ENCODE measurements at places on chromosomes 5 and 9. TPM values are rescaled to one million over a fixed set of nuclear protein-coding genes. Genes with fewer than 3 reads are reported as not detected.

Gene INVS
- total RNA-seq: 11.5 TPM

DNA sequence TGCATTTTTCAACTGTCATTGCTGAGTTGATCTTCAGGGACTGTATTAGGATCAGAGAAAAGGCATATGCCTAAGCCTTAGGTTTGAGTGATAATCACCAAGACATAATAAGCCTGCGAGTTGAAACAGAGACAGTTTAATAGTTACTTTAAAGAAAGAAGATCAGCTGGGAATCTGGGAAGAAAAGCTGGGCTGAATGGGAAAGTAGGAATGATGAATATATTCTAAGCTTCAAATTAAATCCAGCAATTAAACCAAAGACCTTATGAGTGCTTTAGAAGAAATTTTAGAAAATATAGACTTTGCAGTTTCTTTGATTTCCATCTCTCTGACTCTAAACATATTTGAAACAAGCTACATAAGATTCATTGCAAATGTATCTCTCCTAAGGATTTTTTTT, 222.3 kb downstream of the ENC1 start:
- no peak for DNase-seq

DNA sequence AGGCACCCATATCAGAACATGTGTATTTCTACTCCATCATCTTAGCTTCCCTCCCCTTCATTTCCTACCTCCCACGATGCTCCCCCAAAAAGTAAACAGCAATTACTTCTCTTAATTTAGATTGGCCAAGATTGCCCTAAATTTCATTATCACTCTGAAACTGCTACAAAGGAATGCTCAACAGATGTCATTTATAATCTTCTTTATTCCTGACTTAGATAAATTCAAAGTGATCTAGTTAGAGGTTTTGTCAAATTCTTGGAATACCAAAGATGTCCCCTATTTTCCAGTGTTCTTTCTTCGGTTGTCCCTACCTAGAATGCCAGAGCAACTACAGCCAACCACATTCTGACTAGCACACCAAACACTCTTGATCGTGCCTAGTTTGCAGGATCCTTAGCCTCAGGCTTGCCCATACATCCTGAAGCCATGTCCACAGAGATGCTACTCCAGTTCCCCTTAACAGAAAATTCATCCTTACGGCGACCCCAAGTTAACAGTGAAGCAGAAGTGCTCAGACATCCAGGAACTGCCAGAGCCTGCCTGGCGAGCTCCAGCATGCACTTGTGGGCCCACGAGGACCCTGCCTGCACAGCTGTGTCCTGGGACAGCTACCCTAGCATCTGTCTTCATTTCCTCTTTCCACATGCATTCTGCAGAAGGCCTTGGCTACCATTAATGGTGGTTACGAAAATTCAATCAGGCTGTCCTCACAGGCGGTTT, 31.6 kb downstream of the DAP start:
- no peak for DNase-seq

GRCh38 chr9:111783857-111784256, 10.9 kb downstream of the SHOC1 start:
- DNase-seq: no peak

DNA sequence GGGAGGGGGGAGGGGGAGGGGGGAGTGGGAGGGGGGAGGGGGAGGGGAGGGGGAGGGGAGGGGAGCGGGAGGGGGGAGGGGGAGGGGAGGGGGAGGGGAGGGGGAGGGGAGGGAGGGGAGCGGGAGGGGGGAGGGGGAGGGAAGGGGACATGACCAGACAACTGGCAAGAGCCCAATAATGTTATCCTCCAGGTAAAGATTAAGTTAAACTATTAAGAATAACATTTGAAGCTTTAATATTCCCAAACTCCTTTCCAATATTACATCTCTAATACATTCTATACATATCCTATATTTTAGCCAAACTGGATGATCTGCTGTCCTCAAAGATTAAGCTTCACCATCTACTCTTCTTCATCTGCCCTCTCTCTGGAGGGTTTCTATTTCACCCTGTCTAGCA, 25.8 kb downstream of the C5 start:
- DNase-seq: no peak

DNA sequence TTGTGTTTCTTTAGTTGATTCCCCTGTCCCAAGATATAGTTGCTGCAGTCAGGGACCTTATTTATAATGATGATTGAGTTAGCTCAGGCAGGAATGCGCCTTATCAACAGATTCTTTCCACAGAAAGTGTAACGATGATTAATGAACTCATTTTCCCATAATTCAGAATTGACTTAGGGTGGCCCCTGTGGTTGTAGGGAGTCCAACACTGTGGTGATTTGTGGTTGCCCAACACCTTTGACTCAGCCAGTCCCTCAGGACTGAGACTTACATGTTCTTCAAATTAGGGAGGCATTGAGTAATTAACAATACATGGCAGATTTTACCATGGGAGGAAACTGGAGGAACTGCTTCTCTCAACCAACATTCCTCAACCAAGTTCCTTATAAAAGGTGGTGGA, 221.9 kb downstream of the GABRG2 start:
- DNase-seq: no peak

Gene POU4F3
- 0.15 TPM for total RNA-seq

DNA sequence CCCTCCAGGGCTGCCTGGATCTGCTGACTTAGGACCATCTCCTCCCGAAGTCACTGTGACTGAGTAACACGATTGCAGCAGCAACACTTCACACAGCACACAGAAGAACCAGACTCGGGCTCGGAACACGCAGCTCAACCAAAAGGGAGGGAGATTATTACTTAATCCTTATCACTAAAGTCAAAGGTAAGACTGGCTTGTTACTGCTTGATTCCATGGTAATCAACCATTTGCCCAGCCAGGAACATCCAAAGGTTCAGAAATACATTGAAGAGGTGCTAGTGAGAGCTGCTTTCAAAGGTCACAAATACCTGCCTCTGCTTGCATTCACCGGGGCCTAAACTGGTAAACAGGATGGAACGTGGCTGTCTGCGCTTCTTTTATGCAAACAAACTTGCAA, 7.7 kb downstream of the FBP1 start:
- no peak for DNase-seq

DNA sequence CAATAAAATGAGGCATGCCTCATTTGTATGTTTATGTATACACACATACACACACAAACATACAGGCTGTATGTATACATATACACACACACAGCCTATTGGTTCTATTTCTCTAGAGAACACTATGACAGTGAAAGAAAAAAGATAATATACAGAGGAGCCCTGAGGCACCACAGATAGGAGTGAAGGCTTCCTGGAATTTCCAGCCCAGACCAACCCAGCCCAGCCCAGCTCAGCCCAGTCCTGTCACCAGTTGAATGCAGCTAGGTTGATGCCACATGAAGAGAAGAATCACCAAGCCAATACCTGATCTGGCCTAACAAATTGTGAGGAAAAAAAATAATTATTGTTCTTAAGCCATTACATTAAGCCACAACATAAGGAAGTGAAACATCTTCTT, 126.9 kb upstream of the PDE4D start:
- no peak for DNase-seq

Data from cardiac muscle cell (in vitro differentiated cells and primary cell).